ENCODE measurements at places on chromosomes 3 and 15.
A peak's percentile ranks its signal among the peaks of the same experiment; 100 is the strongest.

DNA sequence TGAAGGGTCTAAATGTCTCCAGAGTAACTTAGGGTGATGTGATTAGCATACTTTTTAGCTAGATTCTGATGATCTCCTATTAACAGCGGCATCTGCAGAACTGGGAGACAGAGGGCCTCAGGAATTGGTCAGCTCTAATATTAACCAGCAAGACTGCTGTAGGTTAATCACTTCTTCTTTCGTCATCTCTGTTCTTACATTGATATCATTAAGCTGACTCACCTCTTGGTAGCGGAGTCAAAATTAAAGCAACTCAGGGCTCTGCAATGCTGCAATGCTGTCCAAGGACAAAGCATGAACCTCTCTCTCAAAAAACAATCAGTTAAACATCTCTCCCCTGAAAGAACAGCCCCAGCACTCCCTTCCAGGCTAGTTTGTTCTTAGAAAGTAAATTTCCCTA lies 57.5 kb upstream of the TRA2B start:
- peak; percentile 91 for DNase-seq

GRCh38 chr3:187976365-187976900 lies 177.5 kb upstream of the LPP start:
- DNase-seq, result no peak

DNA sequence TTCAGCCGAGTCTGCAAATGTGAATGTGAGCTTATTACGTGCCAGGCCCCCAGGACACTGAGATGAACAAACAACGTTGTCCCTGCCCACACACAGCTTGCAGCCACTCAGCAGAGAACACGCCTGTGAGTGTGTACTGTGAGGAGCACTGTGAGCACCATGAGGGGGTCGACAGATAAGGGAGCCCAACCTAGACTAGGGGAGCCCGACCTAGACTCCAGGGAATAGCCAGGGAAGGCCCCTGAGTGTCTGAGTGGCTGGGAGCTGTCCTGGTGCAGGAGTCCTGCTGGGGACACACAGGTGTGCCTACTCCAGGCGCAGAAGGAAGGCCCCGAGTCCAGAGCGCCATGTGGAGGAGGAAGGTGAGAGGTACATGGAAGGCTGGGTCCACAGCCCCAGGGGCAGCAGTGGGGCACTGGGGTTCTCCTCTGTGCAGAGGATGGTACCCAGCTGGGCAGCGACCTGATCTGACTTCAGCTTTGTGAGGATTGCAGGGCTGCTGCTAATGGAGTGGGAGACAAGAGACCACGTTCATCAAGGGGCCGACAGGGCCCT lies 36.5 kb downstream of the MGLL start:
- no peak for DNase-seq

- no peak for DNase-seq
Measured at GRCh38 chr15:77506311-77507142, 85.8 kb downstream of the HMG20A start.

GRCh38 chr15:92880796-92881195 lies 19.3 kb upstream of the CHD2 start:
- no peak for DNase-seq

- no peak for DNase-seq
Measured at GRCh38 chr3:184377374-184377773, 633 bp downstream of the THPO start.

DNA sequence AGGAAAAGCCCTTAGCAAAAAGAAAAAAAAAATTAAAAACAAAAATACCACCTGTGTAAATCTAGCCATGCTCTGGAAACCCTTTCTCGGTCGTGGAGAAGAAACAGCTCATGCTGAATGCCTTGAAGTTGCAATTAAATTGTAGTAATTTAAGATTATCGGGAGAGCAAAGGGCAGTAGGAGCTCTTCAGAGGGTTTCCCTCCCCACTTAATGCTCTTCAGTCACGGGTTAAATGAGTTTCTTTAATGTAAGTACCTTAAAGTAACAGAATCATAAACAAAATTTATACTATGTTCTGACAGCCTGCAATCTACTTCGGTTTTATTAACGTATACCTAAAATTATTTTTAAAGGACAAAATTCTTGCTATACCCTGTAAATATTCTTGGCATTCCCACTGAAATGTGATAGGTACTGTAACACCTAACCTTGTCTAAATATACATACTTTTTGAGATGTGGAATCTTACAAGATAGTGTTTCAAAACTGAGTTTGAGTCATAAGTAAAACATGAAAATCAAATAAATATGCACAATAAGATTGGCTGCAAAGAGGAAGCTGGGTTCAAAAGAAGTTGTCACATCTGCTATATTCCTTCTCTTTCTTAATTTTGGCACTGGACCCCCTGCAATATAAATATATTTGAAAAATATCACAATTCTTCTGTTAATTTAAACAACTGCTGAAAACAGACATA lies 5.3 kb downstream of the FOXP1 start:
- DNase-seq, result peak; percentile 60

DNA sequence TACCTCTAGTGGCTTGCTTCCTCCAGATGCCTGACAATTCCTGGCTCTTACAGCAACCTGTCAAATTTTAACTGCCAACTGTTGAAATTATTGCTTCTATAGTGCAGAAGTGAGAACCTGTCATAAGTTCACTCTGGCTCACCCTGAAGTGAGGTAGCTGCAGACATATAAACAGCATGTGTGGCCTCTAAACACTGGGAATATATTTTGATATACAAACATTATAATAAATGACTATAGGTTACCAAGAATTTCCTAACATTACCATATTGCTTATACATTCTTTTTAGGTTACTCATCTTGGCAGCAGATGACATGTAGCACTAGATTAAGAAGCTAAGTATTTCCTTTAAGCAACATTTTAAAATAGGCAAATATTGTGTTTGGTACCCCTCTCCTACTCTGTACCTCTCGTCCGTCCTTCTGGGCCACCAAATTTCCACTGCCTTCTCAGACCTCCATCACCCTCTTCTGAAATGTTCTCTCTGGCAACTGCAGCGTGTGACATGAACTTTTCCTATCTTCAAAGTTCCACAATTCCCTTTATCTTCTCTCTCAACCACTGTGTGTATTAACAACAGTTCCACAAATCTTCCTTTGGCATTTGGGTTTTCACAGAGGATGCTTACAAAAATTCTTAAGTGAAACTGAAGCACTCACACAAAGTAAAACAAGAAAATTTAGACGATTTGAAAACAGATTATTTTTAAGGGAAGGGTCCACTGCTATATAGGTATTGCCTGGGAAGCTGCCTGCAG lies 15.3 kb upstream of the XXYLT1 start:
- DNase-seq, result peak; percentile 88

DNA sequence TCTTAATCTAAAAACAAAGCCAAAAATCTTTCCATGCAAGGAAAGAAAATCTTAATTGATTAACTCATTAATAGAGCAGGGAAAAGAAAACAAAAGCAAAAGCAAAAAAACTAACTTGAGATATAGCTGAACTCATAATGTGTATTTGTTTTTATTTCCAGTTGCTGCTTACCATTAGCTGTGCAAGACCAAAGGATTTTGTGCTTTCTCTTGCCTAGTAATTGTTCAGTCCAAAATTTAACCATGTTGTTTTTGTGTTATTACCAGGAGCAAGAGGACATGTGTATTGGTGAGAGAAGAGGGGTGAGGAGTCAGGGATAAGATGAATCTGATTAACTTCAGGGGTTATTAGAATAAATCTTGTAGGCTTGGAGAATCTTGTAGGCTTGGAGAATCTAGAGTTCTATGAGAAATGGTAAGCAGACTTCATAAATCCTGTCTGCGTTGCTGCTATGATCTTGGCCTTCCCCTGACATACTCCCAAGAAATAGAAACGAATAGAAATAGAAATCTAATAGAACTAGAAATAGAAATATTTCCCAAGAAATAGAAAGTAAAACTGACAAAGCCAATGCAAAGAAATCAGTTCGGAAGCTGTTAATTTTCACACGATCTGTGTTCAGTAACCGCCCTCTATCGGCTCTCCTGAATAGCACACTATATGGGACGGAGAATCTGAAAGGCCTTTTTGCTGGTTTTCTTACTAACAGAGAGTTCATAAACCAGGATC lies 72.6 kb upstream of the TNFSF10 start:
- peak; percentile 40 for DNase-seq

DNA sequence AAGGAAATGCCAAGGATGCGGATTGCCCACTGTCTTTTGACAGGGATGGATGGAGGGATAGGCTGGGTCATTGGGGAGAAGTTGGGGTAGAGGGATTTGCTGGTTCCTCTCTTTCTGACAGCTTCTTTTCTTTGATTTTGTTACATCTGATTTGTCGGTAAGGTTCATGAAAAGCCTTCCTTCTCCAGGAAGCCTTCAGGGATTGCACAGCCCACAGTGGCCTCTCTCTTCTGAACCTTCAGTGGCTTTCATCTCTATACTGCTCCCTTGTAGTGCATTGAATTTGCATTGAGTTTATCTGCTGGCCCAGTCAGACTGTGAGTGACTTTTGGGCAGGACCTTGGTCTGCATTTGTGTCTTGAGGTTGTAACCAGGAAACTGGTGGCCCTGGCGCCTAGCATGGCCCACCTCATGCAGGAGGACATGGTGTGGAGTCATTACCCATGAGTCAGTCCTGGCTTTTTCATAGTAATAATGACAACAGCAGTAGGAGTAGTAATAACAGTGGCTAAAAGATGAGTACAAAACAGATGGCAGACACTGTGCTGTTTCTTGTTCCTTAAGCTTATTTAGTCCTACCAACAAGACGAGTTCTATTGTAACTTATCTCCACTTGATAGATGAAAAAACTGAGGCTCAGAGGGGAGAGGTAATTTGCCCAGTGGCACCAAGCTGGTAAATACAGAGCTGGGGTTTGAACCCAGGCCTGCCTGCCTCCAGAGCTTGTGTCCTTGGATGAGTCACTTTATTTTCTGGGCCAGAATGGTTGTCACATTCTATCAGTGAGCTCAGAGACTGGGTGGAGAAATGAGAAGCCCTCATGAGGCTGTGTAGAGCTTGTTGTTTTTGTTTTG lies 28.4 kb downstream of the SMAD6 start:
- DNase-seq, result peak; percentile 76

GRCh38 chr3:153254361-153254760 lies 92.3 kb downstream of the RAP2B start:
- DNase-seq, result no peak

DNA sequence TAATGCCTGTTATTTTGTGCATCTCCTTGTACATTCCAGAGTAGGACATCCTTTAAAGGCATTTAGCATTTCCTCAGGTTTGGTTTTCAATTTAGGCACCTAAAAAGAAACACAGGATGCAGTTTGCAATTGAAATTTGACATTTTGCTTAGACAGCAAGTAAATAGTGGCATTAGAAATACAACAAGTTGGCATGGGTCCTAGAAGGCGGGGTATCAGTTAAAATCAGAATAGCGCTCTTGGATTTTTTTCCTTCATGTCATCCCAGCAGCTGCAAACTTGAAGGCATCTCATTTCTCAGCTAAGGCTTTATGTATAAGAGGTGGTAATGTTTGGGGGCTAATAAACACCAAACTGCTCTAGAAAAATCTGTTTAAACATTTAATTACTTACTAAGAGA lies 47.5 kb upstream of the SKOR1 start:
- DNase-seq, result no peak

DNA sequence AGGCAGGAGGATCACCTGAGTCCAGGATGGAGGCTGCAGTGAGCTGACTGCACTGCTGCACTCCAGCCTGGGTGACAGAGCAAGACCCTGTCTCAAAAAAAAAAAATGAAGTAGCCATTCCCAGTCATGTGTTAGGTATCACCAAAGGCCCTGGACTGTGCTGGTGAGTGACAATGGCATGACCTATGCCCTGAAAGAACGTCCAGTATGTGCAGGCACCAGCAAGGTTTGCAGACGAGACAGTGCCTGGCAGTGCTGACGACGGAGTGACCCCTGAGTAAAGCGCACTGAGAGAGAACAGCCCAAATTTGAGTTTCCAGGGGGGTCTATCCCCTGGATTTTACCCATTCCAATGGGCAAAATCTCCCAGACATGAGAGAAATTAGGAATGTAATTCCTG lies 45.2 kb downstream of the RBPMS2 start:
- DNase-seq, result no peak

- DNase-seq, result no peak
Measured at GRCh38 chr3:22665528-22665927, 537.6 kb upstream of the UBE2E2 start.

GRCh38 chr3:148863814-148864213 lies 1.3 kb upstream of the CPA3 start:
- no peak for DNase-seq

DNA sequence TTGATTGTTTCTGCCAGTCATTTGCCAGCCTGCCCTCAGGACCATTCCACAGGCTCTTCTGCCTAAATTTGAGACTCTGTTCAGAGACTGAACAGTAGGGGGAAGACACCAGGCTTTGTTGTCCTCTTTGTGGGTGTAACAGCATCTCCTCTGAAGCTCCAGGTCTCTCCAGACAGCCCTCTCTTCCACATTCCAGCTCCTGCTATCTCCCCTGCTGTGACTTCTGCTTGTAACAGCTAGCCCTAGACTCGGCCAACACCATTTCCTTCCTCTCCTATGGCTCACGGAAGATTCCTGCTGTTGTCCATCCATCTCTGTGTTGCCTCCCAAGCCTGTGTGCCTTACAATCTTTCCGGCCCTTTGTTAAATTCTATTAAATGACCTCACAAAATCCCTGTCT lies 40.2 kb downstream of the SUCLG2 start:
- DNase-seq, result no peak

- DNase-seq, result no peak
Measured at GRCh38 chr3:74134831-74135230, 479.6 kb downstream of the CNTN3 start.

- DNase-seq, result no peak
Measured at GRCh38 chr3:13420045-13420830, at the start of gene NUP210. TSS of gene NUP210 (minus strand) at chr3:13420322. CDS start at chr3:13420226, 96 bp downstream.

DNA sequence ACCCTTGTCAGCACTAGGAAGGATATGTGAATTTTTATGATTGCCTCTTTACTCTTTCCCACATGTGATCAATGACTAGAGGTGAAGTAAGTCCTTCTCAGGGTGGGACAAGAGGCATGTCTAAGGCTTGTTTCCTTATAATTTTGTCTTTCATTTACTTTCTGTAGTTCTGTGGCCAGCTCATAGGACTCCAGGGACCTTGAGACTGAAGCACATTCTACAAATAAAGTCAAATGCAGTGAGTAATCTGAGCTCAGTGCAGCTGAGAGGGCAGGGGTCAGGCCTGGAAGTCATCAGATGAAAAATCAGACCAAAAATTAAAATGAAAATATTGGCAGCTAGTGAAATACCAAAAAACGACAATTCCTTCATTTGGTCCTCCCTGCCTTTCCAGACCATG lies 424.7 kb upstream of the THBS1 start:
- no peak for DNase-seq

All from IMR-90 (cell line).